DMS79 treated with DMSO at 0.1 percent for 48 hours (cell line): ENCODE measurements at places on chromosomes 16 and 17.

- DNase-seq = no peak
Observed at GRCh38 chr17:18250259-18250658, 8.3 kb downstream of the FLII start.

GRCh38 chr16:23128056-23128455 is 21.2 kb downstream of the USP31 start:
- no peak for DNase-seq

DNA sequence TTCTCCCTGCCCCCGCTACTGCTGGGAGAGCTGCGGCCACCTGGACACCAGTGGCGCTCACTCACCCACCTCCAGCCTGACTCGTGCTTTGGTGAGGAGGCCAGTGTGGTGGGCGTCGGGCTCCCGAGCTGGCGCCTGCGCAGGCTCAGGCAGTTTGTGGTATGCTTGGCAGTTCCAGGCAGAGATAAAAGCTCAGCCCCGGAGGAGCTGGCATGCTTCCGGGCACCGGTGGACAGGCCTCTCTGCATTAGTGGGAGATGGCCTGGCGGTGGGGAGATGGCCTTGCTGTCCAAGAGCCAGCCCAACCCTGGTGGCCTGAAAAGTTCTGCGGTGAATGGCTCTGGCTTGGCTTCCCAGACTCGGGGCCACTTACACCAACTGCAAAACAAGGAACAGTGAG is 4.1 kb downstream of the ADGRG1 start:
- DNase-seq = no peak

DNA sequence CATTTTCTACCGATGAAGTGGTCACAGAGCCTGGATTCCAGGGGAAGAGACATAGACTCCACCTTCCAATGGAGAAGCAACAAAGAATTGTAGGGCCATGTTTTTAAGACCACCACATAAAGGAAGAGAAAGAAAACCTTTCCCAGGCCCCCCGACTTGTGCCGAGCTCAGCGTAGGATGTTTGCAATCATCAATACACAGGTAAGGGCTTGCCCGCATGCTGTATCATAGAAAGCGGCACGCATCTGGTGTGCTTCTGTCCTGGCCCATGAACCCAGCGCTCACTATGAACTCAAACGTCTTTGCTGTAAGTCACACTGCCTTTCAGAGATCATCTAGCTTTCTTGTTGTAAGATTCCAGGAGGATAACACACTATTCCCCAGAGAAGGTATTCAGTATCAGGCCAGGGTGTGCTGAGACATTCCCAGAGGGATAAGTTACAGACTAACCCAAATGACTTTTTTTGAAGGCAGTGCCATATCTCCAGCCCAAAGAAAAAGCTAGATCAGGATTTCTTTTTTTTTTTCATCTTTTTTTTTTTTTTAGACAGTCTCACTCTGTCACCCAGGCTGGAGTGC is 79.5 kb upstream of the RPL38 start:
- DNase-seq = no peak

DNA sequence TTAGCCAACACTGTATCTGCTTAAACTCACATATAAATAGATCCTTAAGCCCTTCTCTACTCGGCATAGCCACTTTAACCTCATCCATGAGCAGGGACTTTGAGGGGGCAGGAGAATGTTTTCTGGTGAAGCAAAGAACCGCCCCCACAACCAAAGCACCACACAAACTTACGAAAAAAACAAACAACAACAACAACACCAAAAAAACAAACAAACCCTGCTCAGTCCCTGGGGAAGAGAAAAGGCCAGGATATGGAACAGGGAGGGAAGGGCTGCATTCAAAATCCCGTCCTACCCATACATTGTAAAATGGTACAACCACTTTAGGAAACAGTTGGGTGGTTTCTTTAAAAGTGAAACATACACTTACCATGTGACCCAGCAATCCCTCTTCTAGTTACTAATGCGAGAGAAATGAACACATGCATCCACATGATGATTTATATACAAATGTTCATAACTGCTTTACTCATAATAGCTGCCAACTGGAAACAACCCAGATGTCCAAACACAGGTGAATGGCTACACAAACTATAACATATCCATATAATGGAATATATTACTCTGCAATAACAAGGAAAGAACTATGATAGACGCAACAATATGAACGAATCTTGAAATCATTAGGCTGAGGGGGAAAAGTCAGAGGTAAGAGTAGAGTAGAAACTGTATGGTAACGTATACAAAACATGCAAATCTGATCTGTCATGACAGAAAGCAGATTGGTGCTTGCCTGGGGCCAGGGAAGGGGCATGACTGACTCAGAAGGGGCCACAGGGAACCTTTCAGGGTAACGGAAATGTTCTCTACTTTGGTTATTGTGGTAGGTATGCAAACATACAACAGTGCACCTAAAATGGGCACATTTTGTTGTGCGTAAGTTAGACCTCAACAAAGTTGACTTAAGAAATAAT is 37.7 kb upstream of the TOB1 start:
- DNase-seq = peak; percentile 43

GRCh38 chr16:84313921-84314320 is 19.2 kb downstream of the WFDC1 start:
- no peak for DNase-seq

GRCh38 chr17:20733923-20734322 is 154.4 kb downstream of the CDRT15L2 start:
- DNase-seq = no peak

DNA sequence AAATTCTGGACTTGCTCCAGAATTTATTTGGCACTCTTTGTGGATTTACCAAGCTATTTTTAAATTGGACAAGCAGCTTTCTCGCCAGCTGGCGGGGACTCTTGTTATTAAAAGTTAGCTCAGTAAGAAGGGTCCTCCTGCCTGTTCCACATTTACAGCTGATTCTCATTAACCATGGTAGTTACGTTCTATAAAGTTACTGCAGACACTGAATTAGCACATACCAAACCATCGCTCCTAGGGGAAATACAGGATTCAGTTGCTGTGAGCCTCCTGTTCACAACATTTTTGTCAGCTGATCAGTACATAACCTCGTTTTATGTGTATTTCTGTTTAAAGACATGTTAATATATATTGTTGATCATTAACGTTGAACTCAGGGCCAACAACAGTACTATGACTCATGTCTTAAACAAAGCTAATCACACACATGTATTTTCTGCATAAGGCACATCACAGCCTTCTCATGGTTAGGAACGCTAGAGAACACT is 4.2 kb downstream of the LDAF1 start:
- peak; percentile 14 for DNase-seq

DNA sequence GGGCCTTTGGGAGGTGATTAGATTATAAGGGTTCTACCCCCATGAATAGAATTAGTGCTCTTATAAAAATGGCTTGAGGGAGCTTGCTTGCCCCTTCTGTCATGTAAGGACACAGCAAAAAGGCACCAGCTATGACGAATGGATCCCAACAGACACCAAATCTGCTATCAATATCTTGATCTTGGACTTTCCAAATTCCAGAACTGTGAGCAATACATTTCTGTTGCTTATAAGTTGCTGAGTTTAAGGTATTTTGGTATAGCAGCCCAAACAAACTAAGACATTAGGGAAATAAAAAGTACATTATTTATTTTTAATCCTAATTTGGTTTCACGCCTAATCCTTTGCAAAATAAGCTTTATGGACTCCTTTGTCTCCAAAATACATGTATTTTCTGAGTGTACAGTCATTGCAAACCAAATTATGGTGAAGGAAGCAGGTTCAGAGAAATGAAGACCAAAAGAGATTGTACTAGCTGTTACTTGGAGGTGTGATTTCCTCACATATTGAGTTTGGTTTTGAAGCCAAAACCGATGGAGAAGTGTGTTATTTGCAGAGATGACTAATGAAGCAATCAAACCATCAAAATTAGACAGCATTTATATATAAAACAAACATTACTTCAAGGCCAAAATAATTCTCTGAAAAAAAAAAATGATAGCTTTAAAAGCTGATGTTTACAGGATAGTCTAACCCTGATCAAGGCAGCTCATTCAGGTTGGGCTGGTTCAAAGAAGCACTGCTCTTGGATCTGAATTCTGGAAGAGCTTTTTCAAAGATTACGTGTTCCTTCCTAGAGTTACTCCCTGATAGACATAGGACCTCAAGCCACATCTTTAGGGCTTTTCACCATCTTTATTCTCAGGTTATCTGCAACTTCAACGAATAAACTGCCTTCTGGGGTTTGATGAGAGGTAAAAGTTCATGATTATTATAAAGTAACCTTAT is 71.6 kb downstream of the MYO1D start:
- DNase-seq = no peak
